ENCODE measurements at places on chromosomes 7 and 10. TPM values are rescaled to one million over a fixed set of nuclear protein-coding genes. Genes with fewer than 3 reads are reported as not detected.

- no peak for DNase-seq
Observed at GRCh38 chr10:9957351-9957750, 1060.3 kb upstream of the CELF2 start.

PAPOLB gene
- total RNA-seq: not detected

DNA sequence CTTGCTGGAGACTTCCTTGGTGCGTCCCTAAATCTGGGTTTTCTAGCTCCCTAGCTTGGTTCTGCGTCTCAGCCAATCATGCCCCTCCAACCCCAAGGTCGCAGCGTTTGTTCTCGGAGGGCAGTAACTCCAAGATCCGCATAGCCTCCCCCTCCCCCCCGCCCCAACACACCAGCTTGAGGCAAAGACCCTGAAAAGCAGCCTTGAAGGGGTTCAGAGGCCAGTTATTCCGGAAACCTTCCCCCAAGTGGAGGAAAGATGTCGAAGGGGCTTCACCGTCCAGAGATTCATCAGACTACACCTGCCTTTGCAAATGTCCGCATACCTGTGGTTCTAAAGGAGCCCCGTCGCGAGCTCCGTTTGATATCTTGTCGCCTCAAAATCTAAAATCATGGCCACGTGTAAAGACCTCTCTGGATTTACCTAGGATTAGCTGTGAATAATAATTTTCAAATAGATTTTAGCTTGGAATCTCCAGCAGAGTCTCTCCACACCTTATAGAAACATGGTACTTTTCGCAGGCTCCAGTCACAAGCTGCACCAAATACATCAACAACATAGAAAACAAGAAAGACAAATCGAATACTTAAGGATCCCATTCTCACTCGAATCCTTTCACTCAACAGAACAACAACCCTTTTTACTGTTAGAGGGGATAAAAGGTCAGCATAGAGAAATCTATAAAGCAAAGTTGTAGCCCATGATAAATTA is 7.9 kb downstream of the DLX6 start:
- no peak for DNase-seq

GRCh38 chr7:10707519-10707918 is 266.2 kb upstream of the PHF14 start:
- DNase-seq: no peak

CUTC gene
- total RNA-seq: 9.3 TPM

TMEM229A gene
- not detected for total RNA-seq

NKX6-2 gene
- total RNA-seq: not detected

GRCh38 chr7:120898715-120899499 is 41.0 kb upstream of the TSPAN12 start:
- DNase-seq: no peak

GRCh38 chr7:102066476-102066875 is 220.2 kb upstream of the SH2B2 start:
- DNase-seq: no peak

- DNase-seq: no peak
Observed at GRCh38 chr10:14798636-14799035, 23.9 kb upstream of the FAM107B start.

- no peak for DNase-seq
Observed at GRCh38 chr7:32150589-32150988, 80.4 kb upstream of the PDE1C start.

SPDYE2 gene
- not detected for total RNA-seq

ABCB8 gene
- 42.3 TPM for total RNA-seq

DNA sequence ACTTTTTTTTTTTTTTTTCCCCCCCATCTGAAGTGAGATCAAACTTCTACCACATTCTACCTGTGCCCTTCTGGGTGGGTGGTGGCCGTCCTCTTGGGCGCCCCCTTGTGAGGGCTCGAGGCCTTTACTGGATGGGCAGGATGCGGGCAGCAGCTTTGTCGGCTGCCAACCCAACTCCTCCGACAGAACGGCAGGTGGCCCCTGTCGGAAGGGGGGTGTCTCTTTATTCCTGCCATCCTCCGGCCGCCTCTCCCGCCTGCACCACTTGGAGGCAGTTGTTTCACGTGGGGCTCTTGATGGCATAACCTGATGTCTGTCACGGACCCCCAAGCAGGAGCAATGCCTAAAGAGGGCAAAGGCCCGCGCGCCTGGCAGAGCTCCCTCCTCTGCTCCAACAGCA is 31.0 kb downstream of the AMZ1 start:
- DNase-seq: peak; percentile 71

All from Calu3 (cell line).